Lung (tissue), 17 donors: ENCODE measurements at places on chromosomes 3 and 15. TPM values are rescaled to one million over a fixed set of nuclear protein-coding genes. Genes with fewer than 3 reads are reported as not detected.

GRCh38 chr3:155790272-155790925 lies 15.7 kb downstream of the C3orf33 start:
- H3K4me1 ChIP-seq, result no peaks in the 10 kb centered on the region
- H3K27me3 ChIP-seq, result no peaks in the 10 kb centered on the region
- H3K27ac ChIP-seq, result no peak overlapping the region
- no peak for DNase-seq

GRCh38 chr3:48215019-48215418 lies 8.3 kb upstream of the CAMP start:
- no peaks in the 10 kb centered on the region for H3K27me3 ChIP-seq
- no peaks in the 10 kb centered on the region for H3K36me3 ChIP-seq
- peak overlapping the region; percentile 68 for H3K27ac ChIP-seq
- peaks cover 4% of the 10 kb centered on the region for H3K4me1 ChIP-seq
- DNase-seq, result peak; percentile 45
- no peak overlapping the region for H3K4me3 ChIP-seq

DNA sequence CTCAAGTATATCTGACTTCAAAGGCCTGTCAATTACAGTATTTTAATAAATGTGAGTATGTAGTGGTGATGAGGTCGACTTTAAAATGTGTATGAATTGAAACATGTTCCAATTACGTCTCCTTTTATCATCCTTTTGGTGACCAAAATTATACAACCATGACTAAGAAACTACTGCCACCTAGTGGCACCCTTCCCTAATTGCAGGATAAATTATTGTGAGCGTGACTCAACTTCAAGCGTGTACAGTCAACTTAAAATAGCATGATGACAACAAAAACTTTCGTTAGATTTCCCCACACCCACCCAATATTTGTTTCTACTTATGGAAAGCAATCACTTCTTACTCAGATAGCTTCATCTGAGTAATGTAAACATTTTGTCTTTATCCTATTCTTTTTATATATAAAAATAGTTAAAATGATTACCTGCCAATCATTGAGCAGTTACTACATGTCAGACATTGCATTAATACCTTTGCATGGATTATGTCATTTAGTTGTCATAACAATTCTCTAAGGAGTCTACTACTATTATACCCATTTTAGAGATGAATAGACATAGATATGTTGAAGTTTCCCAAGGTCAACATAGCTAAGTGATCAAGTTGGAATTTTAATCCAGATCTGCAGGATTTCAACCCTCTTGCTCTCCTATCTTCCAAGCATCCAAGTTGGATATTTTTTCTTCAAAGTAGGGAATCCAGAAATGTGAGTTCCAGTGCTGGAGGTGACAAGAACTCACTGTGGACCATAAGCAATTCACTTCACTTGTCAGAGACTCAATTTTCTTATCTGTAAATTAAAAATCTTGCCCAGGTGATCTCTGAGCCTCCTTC lies 106.0 kb downstream of the MEX3B start:
- H3K4me1 ChIP-seq, result no peaks in the 10 kb centered on the region
- H3K27ac ChIP-seq, result no peak overlapping the region
- no peaks in the 10 kb centered on the region for H3K27me3 ChIP-seq
- peak; percentile 19 for DNase-seq

DNA sequence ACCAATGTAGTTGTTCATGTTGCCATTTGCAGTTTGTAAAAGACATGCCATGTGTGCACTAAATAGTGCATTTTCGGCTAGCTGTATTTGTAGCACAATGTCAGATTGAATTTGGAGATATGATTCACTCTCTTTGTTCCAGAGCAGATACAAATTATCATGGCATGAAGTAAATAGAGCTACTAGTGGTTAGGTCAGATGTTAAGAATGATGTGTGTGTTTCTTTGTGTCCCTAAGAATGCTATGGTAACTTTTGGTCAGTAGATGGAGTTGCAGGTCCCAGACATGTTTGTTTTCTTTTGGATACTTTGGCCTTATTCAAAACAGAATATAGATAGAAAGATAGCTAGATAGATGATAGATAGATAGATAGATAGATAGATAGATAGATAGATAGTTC lies 595.8 kb downstream of the NLGN1 start:
- no peak for DNase-seq
- no peak overlapping the region for H3K27ac ChIP-seq
- H3K36me3 ChIP-seq, result no peaks in the 10 kb centered on the region
- peaks cover 3% of the 10 kb centered on the region for H3K4me1 ChIP-seq

- no peaks in the 10 kb centered on the region for H3K27me3 ChIP-seq
- H3K4me3 ChIP-seq, result peak overlapping the region; percentile 72
- no peaks in the 10 kb centered on the region for H3K36me3 ChIP-seq
These were observed 394 bp downstream of the OSBPL10 start for GRCh38 chr3:31980530-31981205.

GRCh38 chr3:5278666-5279065 lies 91.2 kb downstream of the EDEM1 start:
- no peaks in the 10 kb centered on the region for H3K4me1 ChIP-seq
- no peak overlapping the region for H3K27ac ChIP-seq
- H3K36me3 ChIP-seq, result no peaks in the 10 kb centered on the region
- H3K4me3 ChIP-seq, result no peak overlapping the region
- no peak for DNase-seq

GRCh38 chr15:35929740-35930444 lies 383.9 kb upstream of the DPH6 start:
- no peak for DNase-seq
- no peaks in the 10 kb centered on the region for H3K36me3 ChIP-seq

- no peaks in the 10 kb centered on the region for H3K4me1 ChIP-seq
- no peaks in the 10 kb centered on the region for H3K27me3 ChIP-seq
- H3K36me3 ChIP-seq, result no peaks in the 10 kb centered on the region
These were observed 13.6 kb upstream of the CSK start for GRCh38 chr15:74768099-74768770.

DNA sequence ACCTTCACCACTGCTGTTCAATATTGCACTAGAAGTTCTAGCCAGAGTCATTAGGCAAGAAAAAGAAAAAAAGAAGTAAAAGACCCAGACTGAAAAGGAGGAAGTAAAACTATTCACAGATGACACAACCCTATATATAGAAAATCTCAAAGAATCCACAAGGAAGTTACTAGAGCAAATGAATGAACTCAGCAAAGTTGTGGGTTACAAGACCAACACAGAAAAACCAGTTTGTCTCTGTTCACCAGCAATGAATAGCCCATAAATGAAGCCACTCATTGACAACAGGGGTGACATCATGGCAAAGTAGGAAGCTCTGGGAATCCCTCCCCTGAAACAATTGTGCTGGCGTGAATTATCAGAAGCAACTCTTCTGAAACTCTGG lies 4.6 kb downstream of the CFAP100 start:
- H3K36me3 ChIP-seq, result no peaks in the 10 kb centered on the region
- no peak overlapping the region for H3K27ac ChIP-seq
- H3K4me3 ChIP-seq, result no peak overlapping the region

GRCh38 chr3:25044762-25045710 lies 383.0 kb upstream of the RARB start:
- no peaks in the 10 kb centered on the region for H3K27me3 ChIP-seq
- no peaks in the 10 kb centered on the region for H3K36me3 ChIP-seq
- H3K4me3 ChIP-seq, result no peak overlapping the region
- H3K4me1 ChIP-seq, result peaks cover 20% of the 10 kb centered on the region
- H3K27ac ChIP-seq, result peak overlapping the region; percentile 53
- peak; percentile 81 for DNase-seq

DNA sequence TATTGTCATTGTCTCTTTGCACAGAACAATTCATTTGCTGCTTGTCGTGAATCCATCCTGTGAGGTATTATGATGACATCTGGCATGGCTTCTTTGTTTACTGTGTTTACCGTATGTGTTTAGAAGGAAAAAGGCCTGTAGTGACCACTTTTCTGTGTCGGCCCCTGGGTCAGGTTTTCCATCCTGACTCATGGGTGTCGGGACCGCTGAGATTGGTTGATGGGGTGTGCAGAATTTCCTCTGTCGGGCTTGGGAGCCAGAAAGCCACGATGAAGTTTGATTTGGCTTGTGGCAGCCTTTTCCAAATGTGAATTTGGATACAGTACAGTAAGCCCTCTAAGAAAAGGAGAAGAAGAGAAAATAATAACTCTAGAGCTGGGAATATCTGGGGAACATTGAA lies 113.5 kb downstream of the FNDC3B start:
- DNase-seq, result peak; percentile 58
- peaks cover 17% of the 10 kb centered on the region for H3K4me1 ChIP-seq
- no peaks in the 10 kb centered on the region for H3K27me3 ChIP-seq
- peak overlapping the region; percentile 95 for H3K27ac ChIP-seq
- H3K4me3 ChIP-seq, result no peak overlapping the region

DNA sequence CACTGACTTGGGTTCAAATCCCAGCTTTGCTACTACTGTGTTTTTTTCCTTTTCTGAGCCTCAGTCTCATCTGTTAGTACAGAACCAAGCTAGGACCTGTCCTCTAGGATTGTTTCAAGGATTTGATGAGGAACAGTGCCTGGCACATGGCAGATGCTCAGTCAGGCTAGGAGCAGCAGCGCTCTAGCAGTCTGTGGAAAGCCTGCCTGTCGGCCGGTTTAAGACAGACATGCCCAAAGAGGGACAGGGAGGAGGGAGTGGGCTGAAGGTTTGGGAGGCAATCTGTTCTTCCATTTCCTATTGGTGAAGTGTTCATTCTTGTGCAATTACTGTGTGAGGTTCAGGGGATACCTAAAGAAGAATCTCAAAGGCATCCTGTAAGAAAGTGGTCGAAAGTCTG lies 35.1 kb upstream of the RGMA start:
- H3K27ac ChIP-seq, result no peak overlapping the region
- H3K27me3 ChIP-seq, result no peaks in the 10 kb centered on the region

GRCh38 chr15:25536801-25537611 lies 98.2 kb upstream of the UBE3A start:
- H3K36me3 ChIP-seq, result no peaks in the 10 kb centered on the region
- H3K27ac ChIP-seq, result no peak overlapping the region
- H3K4me3 ChIP-seq, result no peak overlapping the region
- DNase-seq, result no peak

- no peaks in the 10 kb centered on the region for H3K27me3 ChIP-seq
- no peaks in the 10 kb centered on the region for H3K36me3 ChIP-seq
- H3K27ac ChIP-seq, result no peak overlapping the region
- no peaks in the 10 kb centered on the region for H3K4me1 ChIP-seq
- DNase-seq, result no peak
These were observed 62.0 kb downstream of the TSC22D2 start for GRCh38 chr3:150469931-150470740.

GRCh38 chr3:8984526-8984925 lies 21.3 kb upstream of the RAD18 start:
- no peak overlapping the region for H3K27ac ChIP-seq
- no peak for DNase-seq
- no peaks in the 10 kb centered on the region for H3K27me3 ChIP-seq
- H3K4me1 ChIP-seq, result peaks cover 29% of the 10 kb centered on the region

DNA sequence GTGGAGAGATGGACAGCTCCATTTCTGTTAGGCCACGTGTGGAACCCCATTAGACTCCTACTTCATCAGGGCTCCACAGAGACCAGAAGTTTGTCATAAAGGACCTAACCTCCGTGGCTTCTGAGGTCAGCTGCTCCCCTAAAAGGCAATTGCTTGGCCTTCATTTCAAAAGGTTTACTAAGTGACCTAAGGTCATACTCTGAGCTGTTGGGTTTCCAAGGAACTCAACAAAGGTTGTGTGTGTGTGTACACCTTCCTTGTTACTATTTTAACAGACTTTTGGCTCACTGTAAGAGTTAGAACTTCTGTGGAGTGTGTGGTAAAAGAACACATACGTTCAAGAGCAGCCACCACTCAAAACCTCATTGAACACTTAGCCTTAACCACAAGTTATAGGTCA lies 73.9 kb downstream of the SEC22A start:
- H3K27ac ChIP-seq, result no peak overlapping the region
- DNase-seq, result no peak
- H3K36me3 ChIP-seq, result no peaks in the 10 kb centered on the region
- no peak overlapping the region for H3K4me3 ChIP-seq

DNA sequence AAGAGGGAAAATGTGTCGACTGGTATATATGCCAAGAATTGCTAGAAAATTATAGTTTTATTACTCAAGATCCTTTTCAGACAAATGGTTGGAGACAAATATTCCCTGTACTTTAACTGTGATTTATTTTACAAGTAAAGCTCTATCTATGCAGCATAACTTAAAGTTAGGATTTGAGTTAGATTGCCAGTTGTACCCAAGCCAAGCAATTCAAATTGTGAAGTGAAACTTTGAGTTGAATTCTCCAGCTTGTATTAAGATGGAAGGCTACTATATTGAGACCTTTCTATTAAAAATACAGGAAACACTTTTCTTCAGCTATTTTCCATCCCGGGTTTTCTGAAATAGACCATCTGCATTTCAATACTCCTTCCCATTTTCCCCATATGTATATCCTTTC lies 333.1 kb upstream of the RBMS3 start:
- H3K27me3 ChIP-seq, result no peaks in the 10 kb centered on the region
- no peaks in the 10 kb centered on the region for H3K4me1 ChIP-seq
- H3K27ac ChIP-seq, result no peak overlapping the region
- no peaks in the 10 kb centered on the region for H3K36me3 ChIP-seq

GRCh38 chr3:117798687-117799386 lies 1089.3 kb downstream of the TUSC7 start:
- no peaks in the 10 kb centered on the region for H3K27me3 ChIP-seq
- no peaks in the 10 kb centered on the region for H3K36me3 ChIP-seq
- DNase-seq, result no peak
- no peak overlapping the region for H3K4me3 ChIP-seq
- H3K27ac ChIP-seq, result no peak overlapping the region
- peaks cover 2% of the 10 kb centered on the region for H3K4me1 ChIP-seq

DNA sequence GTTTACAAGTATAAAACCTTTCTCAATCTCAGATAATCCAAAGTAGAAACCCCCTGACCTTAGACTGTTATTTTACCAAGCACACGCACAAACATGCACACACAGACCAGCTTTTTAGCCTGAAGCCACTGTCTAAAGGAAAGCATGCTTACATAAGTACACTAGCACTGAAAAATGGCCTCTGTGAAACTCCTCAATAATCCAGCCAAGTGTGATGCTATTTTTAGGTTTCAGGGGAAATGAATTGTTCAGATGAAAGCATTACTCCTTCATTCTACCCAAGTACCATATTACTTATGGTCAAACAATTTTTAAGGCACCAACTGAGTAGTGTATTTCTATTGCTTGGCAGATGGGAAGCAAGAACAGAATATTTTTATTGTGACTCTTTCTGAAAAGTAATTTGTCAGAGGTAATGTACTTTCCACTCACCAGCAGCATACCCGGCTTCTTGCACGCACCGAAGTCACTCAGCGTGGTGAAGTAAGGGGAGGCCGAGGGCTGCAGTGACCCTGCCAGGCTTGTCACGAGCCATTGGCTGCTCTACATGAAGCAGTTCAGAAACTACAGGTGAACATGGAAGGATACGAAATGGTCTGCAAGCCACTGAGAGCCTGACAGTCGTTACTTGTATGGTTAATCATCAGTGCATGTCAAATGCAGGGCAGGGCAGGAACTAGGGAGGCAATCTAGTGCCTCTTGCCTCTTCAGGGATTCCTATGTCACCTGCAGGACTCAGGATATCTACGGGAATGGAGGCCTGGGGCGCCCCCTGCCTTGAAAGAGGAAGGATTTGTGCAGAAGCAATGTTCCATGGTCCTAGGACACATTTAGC lies 106.7 kb downstream of the GABRB3 start:
- H3K4me1 ChIP-seq, result no peaks in the 10 kb centered on the region
- no peak for DNase-seq
- H3K36me3 ChIP-seq, result no peaks in the 10 kb centered on the region
- H3K4me3 ChIP-seq, result no peak overlapping the region
- no peak overlapping the region for H3K27ac ChIP-seq
- H3K27me3 ChIP-seq, result peaks cover 6% of the 10 kb centered on the region

Gene SPESP1
- 1.0 TPM for total RNA-seq

Gene CGNL1
- 42.5 TPM for total RNA-seq

Gene GOLGA6L25
- total RNA-seq, result not detected

Gene IQCH
- total RNA-seq, result 10.5 TPM

Gene COL7A1
- 8.9 TPM for total RNA-seq

Gene SLC28A1
- total RNA-seq, result not detected

Gene CLEC3B
- 128 TPM for total RNA-seq
